ENCODE measurements at places on chromosomes 5 and 9.
A peak's percentile ranks its signal among the peaks of the same experiment; 100 is the strongest.

DNA sequence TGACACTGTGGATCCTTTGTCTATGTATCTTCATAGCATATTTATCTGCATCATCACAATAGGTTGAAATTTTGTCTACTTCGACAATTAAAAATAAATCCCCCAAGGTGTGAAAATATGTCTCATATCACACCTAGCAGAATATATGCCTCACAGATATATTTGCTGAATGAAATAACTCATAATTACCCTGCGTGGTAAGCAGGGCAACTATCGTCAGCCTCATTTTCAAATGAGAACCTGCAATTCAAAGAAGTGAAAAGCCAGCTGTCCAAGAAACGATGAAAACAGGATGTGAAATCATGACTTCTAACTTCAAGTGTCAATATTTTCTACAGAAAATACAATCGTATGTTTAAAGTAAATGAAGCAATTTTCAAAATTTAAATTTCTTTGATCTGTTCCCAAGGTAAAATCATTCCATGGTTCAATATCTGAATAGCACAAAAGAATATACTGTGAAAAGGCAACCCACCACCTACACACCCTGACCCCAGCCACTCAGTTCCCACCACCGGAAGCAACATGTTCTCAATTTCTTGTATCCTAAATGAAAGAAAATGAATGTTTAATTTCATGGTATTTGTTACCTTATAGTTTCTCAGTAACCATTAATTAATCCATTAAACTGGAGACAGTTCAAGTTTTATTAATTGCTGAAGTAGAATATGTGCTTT lies 57.1 kb downstream of the TBCA start:
- no peak for DNase-seq

GRCh38 chr9:99690573-99690972 lies 131.1 kb upstream of the NR4A3 start:
- DNase-seq, result no peak

DNA sequence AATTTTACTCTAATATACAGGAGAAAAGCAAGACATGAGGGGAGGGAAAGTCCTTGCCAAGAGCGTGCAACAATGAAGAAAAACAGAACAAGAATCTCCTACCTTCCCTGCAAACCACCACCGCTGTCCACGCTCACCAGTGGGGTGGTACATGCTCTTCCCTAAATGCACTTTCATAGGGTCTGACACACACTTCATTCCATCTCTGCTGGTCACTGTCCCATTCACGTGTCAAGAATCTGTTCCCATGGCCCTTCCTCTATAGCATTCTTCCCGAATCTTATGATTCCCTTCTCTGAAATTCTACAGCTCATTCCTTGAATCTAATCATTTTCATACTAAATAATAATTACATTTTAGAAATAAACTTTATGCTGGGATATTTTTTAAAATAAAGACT lies 11.4 kb upstream of the DNAH5 start:
- no peak for DNase-seq

GRCh38 chr9:137055385-137056364 lies 1.8 kb upstream of the ENTPD2 start:
- DNase-seq, result no peak

- no peak for DNase-seq
These were observed 590.2 kb upstream of the MEF2C start for GRCh38 chr5:89473196-89473595.

- DNase-seq, result no peak
These were observed 264.4 kb upstream of the CDH10 start for GRCh38 chr5:24909210-24909609.

DNA sequence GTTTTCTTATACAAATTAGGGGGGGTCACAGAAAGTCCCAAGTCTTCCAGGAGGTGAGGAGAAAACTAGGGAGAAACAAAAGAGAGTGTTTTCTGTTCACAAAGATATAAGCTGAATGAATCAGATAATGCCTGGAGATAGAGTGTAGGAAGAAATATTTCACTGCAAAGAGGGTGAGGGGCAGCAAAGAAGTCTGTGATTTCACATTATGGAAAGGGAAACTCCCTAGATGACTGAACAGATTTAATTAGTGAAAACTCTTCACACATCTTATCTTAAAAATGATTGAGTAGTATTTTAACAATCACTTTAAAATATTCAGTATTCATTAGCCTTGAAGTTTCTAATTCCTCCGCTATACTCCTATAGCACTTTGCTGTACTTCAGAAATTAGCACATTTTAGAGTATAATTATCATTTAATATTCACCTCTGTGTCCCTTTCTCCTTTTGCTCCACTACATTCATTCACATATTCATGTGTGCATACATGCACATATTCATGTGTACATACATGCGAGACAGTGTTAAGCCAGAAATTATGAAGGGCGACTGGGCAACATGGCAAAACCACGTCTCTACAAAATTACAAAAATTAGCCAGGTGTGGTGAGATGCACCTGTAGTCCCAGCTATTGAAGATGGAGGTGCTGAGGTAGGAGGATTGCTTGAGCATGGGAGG lies 332.2 kb downstream of the HTR1A start:
- DNase-seq, result no peak

GRCh38 chr9:4849369-4849768 lies 56.6 kb downstream of the RCL1 start:
- DNase-seq, result no peak

GRCh38 chr9:81489046-81489445 lies 200.3 kb downstream of the TLE1 start:
- DNase-seq, result no peak

DNA sequence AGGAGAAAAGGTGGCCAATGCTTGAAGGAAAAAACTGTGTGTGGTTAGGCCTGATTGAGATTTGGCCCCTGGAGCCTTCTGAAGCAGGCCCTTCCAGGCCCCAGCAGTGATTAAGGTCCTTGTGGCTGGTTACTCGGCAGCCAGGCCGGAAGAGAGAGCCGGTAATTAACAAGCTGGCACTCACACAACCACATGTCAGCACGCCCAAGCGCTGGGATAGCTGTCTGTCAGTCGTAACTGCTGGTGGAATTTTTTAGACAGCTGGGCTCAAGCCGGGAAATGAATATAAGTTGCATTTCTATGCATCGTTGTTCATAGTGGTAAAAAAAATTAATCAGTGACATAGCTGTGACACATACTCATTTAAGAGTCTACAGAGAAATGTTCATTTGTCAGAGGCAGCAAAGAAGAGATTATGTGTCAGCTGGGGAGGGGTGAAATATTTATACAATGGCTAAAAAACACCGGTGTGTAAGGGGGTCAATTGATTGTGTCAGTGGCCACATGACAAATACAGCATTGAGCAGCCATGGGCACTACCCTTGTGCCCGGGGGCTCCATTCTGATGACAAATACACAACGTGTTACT lies 13.7 kb upstream of the ARAP3 start:
- DNase-seq, result no peak

DNA sequence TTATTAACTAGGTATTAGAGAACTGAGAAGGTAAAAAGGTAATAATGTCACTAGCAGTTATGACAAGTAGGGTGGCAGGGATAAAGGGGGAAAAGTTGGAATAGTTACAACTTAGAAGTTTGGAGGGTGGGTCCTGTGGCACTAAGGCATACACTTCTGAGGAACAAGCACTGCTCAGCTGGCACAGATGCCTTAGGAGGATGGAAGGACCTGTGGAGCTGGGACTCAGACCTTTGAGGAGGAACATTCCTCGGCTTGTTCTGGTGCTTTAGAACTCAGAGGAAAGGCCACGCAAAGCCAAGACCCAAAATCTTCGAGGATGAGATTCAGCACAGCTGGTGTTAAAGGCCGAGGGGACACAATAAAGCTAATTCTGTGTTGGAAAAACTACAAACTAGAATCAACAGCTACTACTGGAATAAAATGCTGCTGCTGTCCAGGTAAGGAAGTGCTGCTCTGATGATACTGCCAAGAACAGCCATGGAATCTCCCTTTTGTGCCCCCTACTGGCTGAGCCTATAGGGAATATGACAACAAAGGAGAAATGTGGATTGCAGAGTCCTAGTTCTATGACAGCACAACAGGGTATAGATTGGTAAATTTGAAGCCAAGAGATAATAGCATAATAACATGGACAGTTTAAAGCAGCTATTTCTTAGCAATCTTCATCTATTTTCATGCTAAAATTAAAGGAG lies 126.7 kb downstream of the SLC25A46 start:
- DNase-seq, result peak; percentile 9

DNA sequence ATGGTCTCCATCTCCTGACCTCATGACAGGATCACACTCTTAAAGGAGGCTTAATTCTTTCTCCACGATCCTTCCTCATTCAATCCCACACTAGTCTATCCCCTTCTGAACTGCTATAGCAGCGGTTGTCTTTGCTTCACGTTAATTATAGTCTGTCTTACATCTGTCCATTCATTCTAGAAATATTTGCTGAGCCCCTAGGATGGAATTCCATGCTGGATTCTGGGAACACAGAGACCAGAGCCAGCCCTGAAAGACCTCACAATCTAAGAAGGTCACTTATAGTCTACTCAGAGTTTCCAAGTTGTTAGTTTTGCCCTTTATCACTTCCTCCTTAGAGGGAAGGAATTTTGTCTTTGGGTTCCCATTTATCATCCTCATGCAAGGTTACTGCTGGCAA lies 193.5 kb downstream of the GAS1 start:
- no peak for DNase-seq

GRCh38 chr5:1637639-1638481 lies 114.1 kb upstream of the LPCAT1 start:
- no peak for DNase-seq

GRCh38 chr5:100772006-100772405 lies 131.1 kb downstream of the ST8SIA4 start:
- no peak for DNase-seq

GRCh38 chr5:105836268-105836667 lies 1834.5 kb downstream of the EFNA5 start:
- no peak for DNase-seq

DNA sequence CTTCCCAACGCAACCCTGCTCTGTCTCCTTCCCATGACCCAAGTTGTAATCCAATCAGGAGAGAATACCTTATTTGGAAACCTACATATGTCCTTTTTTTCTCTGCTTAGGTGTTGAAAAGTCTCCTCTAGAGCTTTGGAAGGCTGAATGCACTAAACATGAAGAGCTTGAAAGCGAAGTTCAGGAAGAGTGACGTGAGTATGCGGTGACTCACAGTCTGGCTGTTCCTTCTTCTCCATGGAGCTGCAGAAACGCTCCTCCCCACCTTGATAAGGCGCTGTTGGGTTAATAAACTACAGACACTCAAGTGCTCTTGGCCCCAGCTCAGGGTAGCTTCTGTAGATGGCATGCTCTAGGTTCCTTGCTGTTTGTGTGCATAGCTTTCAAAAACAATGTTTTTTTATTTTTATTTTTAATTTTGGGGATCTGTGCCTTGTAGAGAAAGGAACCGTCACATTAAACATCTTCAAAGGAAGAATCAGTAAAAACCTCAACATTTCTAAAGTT lies 30.7 kb downstream of the RAI14 start:
- DNase-seq, result no peak

GRCh38 chr5:89992201-89992600 lies 417.4 kb downstream of the CETN3 start:
- no peak for DNase-seq

- DNase-seq, result no peak
These were observed 42.2 kb upstream of the LCP2 start for GRCh38 chr5:170339780-170340167.

GRCh38 chr9:123493627-123494026 lies 137.6 kb downstream of the CRB2 start:
- no peak for DNase-seq

GRCh38 chr9:129518074-129518473 lies 102.8 kb downstream of the C9orf50 start:
- no peak for DNase-seq

GRCh38 chr5:6713274-6714225 lies at the start of gene TENT4A:
TENT4A (plus strand) TSS chr5:6713432; CDS start chr5:6713984, 552 bp downstream.
- no peak for DNase-seq

DNA sequence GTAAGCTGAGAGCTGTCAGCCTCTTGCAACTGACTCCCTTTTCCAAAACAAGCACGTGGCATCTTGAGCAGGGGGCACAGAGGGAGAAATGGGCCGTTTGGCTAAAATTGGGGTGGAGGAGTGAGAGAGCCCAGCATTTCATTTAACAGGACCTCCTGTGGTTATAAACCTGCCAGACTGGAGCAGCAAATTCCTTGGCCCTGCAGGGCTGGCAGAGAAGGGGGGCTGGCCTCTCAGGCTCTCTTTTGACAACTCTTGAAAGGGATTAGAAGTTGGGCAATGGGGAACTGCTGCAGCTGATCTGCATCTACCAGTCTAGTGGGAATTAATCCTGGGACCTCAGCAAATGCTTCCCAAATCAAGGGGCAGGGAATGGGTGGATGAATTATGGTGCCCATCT lies 7.2 kb upstream of the POU4F3 start:
- DNase-seq, result no peak

GRCh38 chr5:153783362-153783658 lies 255.4 kb downstream of the FAM114A2 start:
- no peak for DNase-seq

- no peak for DNase-seq
These were observed 719.2 kb upstream of the CTNND2 start for GRCh38 chr5:12623408-12623807.

DNA sequence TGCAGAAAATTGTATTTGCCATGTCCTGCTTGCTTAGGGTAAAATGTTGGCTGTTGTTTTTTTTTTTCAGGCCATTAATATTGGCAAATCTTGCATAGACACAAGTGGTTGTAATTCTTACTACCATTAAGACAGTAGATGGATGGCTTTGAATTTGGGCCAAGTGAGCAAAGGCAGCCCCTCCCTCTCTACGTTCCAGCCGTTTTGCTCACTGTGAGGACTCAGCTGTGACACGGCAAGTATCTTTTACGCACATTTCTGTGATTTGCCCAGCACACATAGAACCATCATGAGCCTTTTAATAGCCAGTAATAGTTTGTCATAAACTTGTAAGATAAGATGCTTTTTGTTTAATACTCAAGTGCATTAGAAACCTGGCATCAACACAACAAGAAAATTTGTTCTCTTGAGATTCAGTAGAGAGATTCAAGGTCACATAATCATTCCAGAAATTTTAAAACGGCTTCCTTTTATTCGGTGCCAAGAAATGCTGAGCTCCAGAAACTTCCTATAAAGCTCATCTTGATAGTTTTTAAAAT lies 205.2 kb upstream of the ADCY2 start:
- no peak for DNase-seq

DNA sequence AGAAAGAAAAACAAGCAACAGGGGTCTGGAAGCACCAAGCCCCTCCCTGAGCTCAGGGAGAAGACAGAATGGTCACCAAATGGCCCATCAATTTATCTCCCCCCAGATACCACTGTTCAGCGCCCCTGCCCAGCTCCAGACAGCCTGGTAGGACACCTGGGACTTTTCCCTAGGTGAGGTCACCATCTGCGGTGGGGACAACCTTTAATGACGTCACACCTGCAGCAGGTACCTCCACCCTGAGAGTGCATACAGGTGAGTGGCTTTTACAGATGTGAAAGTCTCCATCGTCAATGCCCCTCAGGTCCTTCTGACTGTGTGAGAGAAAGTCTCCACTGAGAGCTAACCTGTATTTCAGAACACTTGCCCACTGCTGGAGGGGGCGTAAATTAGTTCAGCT lies 34.3 kb upstream of the LAMC3 start:
- DNase-seq, result no peak

GRCh38 chr5:119269061-119269944 lies 86.5 kb upstream of the TNFAIP8 start:
- peak; percentile 58 for DNase-seq

- DNase-seq, result no peak
These were observed 1048.7 kb upstream of the WWC1 start for GRCh38 chr5:167242701-167243100.
